ENCODE measurements at places on chromosomes 12 and 14.
A peak's percentile ranks its signal among the peaks of the same experiment; 100 is the strongest.

- DNase-seq: no peak
Observed at GRCh38 chr12:125006365-125006764, 12.9 kb downstream of the BRI3BP start.

DNA sequence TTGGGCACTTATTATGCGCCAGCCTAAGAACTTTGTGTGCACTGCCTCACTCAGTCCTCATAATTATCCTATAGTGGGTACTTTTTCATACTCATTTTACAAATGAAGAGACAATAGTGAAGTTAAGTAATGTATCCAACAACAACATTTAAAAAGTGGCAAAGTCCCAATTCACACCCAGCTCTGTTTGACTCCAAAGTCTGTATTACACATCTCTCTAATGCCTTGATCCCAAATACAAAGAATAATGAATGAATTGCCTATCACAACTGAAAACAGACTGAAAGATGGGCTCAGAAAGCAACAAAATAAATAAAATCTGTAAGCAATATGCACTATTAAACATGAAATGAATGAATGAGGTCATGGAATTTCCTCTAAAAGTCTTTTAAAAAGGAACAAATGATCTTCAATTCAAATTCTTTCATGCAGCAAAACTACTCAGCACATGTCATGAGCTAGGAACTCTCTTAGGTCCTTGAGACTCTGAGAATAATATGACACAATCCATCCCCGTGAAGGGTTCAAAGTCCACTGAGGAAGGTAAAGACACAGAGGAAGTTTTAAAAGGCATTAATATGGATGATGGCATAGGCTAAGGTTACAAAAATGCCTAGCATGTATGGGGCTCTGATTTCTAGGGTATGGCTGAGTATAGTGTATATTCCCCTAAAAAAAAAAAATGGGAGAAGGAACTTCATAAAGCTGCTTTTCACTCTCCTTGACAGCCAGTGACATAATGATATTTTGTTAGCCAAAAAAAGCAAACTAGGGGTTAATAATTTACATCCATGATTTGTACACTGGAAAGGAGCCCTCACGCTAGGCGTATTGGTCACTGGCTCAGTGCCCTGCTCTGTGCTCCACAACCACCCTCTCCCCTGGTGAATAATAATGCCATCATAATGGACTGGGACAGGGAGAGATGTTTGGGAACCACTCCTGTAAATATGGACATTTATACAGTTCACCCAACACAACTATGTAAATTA is 103.4 kb downstream of the SLC2A13 start:
- no peak for DNase-seq

DNA sequence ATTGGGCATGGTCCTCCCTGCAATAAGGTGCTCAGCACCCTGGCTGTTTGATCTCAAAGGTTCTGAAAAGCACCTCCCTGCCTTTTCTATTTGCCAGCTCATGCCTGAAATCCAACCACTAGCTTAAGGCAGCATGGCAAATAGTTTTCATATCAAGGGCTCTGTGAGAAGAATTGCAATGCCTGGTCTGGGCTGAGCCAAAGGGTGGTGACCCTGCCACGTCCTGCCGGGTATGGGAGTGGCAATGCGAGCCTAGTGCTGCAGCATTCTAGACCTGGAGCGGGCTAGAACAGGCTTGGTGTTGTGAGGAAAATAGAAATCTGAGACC is 2.3 kb upstream of the SCNN1A start:
- DNase-seq: no peak

DNA sequence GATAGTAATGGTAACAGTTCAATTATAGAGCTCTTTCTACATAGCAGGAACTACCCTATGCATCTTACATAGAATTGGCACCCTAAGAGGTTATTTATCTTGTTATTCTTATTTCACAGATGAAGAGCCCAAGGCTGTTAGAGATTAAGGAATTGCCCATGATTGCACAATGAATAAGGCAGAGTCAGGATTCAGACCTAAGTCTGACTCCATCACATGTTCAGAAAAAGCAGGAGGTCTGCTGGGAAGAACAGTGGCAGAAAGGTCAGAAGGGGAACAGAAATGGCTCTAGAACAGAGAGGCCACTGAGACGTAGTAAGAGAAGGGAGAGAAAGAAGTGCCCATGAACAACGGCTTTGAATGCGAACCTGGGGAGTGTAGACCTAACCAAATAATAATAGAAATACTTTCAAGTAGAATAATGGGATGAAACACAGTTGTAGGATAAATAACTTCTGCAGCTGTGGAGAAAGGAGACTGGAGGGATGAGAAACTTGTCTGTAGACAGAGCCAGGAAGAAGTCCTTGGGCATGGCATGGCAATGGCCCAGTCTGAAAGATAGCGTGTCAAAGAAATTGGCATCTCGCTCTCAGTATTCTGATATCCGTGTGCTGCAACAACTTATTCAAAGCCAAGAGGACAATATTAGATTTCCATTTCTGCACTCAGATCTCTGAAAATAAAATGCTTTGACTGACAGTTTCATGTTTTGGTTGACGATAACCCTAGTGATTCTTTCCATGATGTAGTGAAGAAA is 17.6 kb downstream of the MYBPC1 start:
- no peak for DNase-seq

GRCh38 chr12:93679308-93679925 is 2.2 kb downstream of the CRADD start:
- DNase-seq: no peak

DNA sequence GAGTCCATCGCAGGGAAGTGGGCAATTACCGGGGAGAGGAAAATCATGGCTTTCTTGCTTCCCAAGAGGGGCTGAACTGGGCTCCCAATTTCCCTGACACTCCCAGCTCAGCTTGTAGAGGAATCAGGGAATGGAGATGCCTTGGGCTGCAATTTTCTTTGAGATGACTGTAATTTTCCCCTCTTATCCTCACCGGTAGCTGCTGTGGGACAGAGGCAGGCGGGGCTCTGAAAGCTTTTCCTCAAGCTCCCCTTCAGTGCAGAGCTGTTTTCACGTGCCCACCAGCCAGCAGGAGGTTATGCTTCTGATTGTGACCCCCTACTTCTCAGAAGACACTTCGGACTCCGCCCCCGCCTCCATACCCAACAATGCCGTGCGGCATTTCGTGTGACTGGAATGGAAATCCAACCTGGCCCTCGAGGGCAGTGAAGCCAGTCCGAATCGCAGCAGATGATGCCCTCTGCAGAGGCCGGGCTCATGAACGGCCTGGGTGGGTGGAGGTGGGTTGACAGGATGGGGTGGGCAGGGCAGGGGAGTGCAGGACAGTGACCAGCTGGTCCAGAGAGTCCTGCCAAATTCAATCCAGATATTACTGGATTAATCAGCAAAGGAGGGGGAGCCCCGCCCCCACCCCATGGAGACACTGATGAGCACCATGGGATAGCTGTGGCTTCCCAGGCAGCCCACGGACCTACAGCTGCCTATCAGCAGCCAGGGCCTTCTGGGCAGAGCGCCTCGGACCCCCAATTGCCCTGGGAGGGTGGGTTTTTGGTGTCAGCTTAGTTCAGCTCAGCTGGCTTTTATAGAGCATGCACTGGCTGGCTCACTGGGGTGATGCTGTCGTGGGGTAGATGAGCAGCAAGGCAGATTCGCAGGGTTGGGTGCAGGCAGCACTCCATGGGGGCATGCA is 37.6 kb downstream of the RTL1 start:
- DNase-seq: no peak

DNA sequence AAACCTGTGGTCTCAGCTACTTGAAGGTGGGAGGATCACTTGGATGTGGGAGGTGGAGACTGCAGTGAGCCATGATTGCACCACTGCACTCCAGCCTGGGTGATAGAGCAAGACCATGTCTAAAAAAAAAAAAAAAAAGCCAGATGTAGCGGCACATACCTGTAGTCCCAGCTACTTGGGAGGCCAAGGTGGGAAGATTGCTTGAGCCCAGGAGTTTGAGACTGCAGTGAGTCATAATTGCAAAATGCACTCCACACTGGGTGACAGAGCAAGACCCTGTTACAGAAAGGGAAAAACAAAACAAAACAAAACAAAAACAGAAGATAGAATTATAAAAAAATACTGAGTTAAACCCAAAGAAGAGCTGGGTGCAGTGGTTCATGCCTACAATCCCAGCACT is 29.1 kb upstream of the APOF start:
- no peak for DNase-seq

DNA sequence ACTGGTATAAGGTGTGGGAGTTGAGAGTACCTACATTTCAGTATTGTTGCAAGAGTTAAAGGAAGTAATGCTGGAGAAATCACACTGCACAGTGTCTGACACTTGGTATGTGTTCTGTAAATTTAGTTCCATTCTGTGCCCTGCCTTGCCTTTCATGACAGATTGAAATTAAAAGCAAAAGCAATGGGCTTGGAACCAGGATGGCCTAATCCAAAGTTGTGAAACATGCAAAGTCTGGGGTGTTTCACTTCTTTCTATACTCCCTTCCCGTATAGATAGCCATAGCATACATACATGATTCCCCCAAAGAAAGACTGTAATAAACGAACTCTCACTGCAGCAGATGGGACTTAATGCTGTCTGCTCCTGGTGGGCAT is 281.1 kb downstream of the NRXN3 start:
- peak; percentile 47 for DNase-seq

DNA sequence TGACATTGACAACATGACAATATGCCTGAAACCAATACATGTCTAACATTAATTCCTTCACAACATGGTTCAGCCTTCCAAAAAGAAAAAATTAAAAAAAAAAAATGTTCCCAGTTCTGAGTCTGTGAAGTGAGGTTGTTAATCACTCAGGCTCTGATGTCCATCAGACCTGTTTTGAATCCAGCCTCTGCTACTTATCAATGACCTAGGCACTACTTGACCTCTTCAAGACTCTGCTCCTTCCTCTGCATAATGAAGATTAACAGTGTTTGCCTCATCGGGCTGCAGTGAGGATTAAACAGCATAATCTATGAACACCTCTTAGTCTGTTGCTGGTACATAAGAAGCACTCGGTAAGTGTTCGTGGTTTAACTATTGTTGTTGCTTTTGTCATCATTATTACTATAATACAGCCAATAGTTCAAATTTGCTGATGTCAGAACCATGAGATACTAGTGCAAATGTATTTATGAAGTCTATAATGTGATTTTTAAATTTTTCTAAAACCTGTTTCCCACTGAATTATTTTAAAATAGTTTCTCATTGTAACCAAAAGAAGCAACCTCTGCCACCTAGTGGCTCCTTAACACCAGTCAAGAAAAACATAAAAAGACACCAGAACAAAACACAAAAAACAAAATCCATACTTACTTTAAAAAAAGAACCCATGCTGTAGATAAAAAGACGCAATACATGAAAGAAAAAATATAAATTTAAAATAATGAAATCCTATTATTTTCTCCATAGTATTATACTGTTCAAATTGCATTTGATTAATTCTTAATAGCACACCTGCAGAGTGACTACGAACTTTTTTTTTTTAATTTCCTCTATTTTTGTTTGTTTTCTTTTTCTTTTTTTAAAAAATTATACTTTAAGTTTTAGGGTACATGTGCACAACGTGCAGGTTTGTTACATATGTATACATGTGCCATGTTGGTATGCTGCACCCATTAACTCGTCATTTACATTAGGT is 20.3 kb upstream of the TMX1 start:
- DNase-seq: peak; percentile 28

GRCh38 chr14:36522347-36522971 is 2.4 kb upstream of the NKX2-1 start:
- no peak for DNase-seq

GRCh38 chr14:103562179-103562428 is 353 bp downstream of the BAG5 start:
- peak; percentile 65 for DNase-seq

Measured in suppressor macrophage (primary cell).